NCI-H1930 (cell line): ENCODE measurements at places on chromosomes 13 and 19.
A peak's percentile ranks its signal among the peaks of the same experiment; 100 is the strongest.

- DNase-seq = peak; percentile 38
These were observed 407.7 kb downstream of the LMO7 start for GRCh38 chr13:76043874-76044273.

GRCh38 chr19:10819124-10820060 is 16.6 kb downstream of the TMED1 start:
- no peak for DNase-seq

GRCh38 chr19:18254546-18255503 is 19.4 kb downstream of the IQCN start:
- DNase-seq = no peak

DNA sequence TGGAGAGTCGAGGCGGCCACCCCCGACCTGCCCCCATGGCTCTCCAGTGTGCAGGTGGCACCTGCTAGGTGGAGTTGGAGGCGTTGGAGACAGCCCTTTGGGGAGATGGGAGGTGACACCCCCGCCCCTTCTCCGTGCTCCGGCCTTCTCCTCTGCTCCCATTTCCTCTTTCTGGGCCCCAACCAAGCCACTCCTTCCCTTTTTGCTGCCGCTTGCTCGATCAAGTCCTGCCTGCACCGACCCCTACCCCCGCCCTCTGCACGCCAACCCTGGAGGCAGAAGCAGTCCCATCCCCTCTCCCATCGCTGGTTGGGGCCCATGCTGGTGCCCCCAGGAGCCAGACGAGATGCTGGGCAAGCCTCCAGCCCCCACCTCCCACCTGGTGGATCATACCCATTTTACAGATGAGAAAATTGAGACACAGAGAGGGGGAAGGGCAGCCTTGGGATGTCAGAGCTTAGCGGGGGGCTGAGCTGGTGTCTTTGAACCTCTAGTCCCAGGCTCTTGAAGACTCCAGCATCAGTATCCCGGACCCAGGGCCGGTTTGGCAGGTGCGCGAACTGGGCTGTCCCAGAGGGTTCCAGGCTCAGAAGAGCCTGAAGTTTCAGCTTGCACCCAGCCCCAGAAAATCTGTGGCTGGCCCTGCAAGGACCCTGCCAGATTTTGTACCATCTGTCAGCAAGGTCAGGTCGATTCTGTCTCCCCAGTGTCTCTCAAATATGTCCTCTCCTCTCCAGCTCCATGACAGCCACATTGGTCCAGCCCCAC is 10.3 kb downstream of the GNA15 start:
- no peak for DNase-seq

DNA sequence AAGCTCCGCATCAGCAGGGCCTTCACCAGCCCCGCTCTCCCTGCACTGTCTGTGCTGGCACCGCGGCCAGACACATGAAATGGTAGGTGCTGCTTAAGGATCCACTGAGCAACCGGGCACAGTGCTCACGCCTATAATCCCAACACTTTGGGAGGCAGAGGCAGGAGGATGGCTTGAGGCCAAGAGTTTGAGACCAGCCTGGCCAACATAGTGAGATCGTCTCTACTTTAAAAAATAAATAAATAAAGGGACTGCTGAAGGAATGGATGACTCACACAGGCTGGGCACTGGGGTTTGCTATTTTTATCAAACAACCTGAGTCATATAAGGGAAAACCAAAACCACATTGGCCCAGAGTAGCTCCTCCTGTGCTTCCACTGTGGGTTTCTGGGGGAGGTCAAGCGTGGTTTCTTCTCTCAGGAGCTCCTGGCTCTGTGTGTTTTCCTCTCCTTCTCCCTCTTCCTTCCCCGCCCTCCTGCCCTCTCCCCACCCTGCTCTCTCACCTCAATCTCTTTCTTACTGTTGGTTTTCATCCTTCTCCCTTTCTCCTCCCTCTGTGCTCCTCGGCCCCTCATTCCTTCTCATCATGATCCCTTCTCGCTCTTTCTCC is 21.3 kb downstream of the VRK3 start:
- no peak for DNase-seq

DNA sequence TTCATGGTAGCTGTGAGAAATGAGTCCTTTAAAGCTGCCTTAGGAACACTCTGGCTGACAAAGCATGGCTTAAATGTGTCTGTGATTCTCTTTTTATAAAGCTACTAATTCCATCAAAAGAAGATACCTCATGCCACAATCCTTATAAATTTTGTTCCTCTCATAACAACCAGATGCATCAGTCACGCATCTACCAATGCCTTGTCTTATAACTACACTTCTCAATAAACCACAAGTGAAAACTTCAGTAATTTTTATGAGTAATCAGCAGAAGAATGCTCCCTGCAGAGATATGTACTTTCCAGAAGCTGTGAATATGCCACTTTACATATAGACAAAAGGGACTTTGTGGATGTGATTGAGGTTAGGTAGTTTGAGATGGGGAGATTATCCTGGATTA is 147.8 kb downstream of the SUCLA2 start:
- no peak for DNase-seq

DNA sequence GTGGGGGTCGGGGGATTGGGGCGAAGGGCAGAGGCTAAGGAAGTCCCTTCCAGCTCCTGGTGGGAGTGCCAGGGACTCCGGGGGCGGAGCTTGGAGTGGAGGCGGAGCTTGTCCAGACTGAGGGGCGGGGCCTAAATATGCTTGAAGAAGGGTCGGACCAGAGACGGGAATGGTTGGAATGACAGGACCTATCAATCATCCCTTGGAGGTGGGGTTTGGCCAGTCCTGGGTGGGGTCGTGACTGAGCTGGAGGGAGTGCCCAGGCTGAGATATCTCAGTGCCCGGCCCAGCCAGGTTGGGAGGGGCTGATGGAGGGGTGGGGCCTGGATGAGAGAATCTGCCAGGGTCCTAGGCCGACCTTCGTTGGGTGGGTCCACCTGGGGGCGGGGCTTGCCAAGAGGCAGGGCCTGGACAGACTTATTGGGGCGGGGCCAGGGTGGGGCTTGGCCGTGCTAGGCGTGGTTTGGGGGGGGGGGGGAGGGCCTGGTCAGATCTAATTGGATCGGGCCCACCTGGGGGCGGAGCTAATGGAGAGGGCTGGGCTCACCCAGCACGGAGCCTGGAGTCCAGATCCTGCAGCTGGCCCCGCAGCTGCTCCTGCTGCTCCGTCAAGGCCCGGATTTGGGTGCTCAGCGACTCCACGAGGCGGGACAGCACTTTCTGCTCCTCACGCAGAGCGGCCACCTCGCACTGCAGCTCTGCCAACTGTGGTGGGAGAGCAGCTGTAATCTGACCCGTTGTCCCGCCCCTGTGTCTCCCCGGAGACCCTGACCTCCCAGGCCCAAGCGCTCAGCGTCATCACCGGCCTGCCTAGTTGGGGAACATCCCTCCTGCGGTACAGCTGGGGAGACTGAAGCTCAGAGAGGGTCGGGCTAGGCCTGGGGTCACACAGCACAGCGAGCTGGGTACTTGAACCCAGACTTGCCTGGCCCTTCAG is 2.6 kb upstream of the WIZ start:
- peak; percentile 14 for DNase-seq

- DNase-seq = peak; percentile 74
These were observed 25.1 kb upstream of the KCTD15 start for GRCh38 chr19:33771384-33772101.

- DNase-seq = no peak
These were observed 18.3 kb downstream of the DNM2 start for GRCh38 chr19:10736189-10736588.

DNA sequence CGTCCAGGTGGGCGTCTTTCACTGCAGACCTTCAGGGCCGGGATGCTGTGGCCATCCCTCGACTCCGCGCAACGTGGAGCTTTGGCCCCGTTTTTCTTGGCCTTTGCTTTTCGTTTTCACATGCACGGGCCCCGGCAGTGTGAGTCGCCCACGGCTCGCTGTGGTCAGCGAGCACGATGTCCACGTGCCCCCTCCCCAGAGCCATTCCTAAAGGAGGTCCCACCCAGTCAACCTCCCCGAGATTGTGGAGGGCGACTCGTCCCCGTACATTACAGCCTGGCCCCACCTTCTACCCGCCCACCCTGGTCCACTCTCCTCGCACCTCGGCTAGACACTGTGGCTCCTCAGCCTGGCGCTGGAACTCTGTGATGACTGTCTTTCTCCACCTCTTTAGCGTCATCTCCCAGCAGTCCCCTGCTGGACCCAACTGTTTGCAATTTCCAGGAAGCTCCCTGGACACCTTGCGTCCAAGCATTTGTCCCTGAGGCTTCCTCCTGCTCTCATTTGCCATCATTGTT is 405 bp downstream of the ZNF446 start:
- no peak for DNase-seq

DNA sequence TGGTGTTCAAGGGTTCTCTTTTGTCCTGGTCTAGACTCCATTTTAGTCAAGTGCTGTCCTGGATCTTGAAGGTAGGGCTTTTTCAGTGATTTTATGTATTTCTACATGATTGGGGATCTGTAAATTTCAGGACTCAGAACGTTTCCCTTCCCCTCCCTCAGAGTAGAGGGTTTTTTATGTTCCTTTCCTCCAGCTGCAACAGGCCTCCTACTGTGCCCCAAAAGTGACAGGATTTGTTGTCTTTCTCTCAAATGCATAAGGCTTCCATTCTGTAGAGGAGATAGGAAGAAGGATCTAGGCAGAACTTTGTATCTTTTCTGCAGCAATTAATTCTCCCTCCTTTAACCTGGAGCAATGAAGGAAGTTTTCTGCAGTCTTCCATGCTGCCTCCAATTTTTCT is 251.3 kb downstream of the MAB21L1 start:
- no peak for DNase-seq

- DNase-seq = no peak
These were observed 30.0 kb downstream of the FLT1 start for GRCh38 chr13:28464861-28465460.

DNA sequence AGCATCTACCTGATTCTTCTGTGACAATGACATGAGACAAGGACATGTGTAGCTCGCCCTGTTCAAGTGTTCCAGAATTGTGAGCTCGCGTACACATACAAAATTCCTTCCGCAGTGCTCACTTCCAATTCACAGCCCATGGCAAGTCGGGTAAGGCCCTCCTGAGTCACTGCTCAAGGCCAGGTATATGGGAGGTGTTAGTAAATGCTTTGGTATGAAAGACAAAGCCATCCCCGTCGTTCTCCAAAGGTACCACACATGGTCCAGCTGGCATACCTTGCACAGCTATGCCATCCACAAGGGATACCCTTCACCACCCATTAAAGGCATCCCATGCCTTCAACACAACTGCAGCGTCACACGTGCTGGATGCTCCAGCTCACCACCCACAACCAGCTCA is 4.4 kb upstream of the ELL start:
- no peak for DNase-seq

- no peak for DNase-seq
These were observed 22.4 kb downstream of the ZNF850 start for GRCh38 chr19:36750066-36750691.

GRCh38 chr19:15279326-15279904 is 47.2 kb upstream of the EPHX3 start:
- DNase-seq = no peak

DNA sequence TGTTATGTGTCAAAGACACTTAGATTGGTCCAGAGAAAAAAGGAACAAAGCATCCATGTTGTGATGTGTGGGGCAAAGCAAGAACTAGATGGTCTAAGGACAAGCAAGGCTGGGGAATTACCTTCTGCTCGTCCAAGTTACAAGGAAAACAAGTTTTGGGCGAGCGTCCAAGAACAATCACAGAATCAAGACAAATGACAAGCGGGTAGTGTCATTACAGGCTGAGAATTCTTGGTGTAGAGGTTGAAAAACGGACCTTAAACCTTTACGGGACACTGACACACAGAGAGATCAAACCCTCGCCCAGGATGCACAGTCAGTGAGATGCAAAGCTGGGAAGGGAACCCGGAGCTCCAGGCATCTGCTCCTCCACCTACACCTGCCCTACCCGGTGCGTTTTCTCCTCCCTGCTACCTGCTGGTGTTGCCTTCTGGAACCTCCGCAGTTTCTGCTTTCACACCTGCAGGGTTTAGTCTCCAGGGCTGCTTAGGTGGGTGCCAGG is 515 bp upstream of the ZNF324B start:
- no peak for DNase-seq

- DNase-seq = no peak
These were observed 34.2 kb downstream of the GPR42 start for GRCh38 chr19:35404879-35405622.

- no peak for DNase-seq
These were observed 11.8 kb downstream of the SERP2 start for GRCh38 chr13:44385401-44385800.

- no peak for DNase-seq
These were observed 40.2 kb downstream of the UBL3 start for GRCh38 chr13:29810145-29810742.

DNA sequence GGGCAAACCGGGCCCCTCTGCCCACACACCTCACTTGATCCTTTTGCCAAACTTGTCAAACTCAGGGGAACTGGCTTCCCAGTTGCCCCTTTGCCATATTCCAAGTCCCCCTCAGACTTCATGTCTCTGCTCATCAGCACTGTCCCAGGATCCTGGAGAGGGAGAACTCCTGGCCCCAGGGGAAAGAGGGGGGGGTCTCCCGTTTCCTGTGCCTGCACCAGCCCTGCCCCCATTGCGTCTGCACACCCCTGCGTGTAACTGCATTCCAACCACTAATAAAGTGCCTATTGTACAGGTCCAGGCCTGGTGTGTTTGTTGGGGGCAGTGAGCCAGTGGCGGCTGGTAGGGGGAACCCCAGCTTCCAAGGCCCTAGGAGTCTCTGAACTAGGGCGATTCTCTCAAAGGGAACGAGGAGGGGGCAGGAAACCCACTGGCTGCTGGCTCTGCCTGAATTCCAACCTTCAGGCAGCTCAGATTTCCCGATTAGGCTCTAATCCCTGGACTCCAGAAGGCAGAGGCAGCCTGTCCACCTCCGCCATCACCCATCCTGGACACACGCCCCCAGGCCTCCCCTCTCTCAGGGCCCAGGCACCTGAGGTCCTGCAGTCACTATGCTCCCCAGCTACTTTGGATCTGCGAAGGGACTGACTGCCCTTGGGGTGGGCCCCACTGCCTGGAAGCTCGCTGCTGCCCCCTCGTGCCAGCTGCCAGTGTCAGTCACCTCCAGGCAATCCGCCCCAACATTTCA is 9.7 kb upstream of the ILF3 start:
- DNase-seq = peak; percentile 14

DNA sequence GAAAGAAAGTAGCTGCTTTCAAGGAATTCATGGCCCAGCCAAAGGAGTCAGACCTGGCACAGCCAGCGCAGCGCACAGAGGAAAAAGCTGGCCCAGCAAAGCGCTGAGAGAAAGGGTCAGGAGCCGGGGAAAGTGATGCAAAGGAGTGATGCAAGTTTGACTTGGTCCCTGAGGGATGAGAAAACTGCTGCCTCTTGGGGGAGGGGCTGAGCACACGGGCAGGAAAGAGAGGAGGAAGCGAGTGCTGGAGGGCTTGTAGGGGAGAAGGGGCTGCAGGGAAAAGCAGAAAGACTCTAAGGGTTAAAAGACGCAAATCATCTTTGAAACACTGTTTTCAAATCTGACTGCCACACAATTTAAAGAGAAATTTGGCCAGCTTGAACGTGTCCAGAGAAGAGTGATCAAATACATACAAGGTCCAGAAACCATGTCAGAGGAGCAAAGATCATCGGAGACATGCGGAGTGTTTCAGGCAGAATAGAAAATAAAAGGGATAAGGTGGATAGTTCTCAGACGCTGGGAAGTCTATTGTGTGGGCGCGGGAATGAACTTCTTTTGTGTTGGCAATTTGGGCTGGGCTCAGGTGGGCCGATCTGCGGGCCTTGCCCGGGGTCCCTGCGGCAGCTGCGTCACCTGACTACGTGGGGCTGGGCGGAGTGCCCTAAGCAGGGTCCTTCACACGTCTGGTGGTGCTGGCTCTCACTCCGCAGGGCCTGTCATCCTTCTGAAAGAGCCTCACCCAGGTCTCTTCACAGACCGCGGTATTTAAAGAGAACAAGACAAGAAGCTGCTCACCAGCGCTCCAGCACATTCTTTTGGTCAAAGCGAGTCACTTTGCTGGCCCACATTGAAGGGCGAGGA is 18.1 kb downstream of the N4BP2L1 start:
- no peak for DNase-seq
